ENCODE measurements at places on chromosomes 16 and 17.

- no peak for DNase-seq
Observed at GRCh38 chr17:74187761-74188160, 15.7 kb upstream of the RPL38 start.

GRCh38 chr17:35117984-35118383 is 1.7 kb downstream of the RAD51D start:
- DNase-seq: no peak

DNA sequence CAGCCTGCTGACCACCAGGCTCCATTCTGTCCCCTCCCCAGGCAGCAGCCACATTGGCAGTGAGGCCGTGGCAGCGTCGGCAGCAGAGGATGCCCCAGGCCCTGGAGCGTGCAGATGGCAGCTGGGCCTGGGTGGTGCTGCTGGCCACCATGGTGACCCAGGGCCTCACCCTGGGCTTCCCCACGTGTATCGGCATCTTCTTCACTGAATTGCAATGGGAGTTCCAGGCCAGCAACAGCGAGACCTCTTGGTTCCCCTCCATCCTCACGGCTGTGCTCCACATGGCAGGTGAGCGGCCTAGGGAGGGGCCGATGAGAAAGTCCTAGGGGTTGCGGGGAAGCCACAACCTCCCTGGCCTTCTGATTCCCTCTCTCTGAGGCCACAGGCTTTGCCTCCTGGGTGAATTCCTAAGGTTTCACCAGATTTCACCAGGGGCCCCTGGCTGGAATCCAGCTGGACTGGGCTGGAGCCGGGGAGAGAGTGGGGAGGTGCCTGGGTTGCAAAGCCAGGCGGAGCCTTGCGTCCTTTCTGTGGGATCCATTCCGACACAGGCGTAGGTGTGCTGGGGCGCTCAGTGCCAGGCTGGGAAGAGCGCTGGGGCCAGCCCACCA is 5.9 kb downstream of the SLC16A5 start:
- DNase-seq: peak; percentile 59

GRCh38 chr16:65545413-65545956 is 423.6 kb upstream of the CDH11 start:
- DNase-seq: no peak

- DNase-seq: peak; percentile 71
Observed at GRCh38 chr17:1720856-1721386, 3.6 kb upstream of the WDR81 start.

GRCh38 chr17:66165537-66166123 is 26.3 kb downstream of the CEP112 start:
- DNase-seq: no peak

GRCh38 chr16:4407543-4408322 is 8.7 kb downstream of the CORO7 start:
- no peak for DNase-seq

- no peak for DNase-seq
Observed at GRCh38 chr17:32356750-32357149, 6.8 kb downstream of the ZNF207 start.

- no peak for DNase-seq
Observed at GRCh38 chr16:1007284-1007850, 25.8 kb downstream of the SOX8 start.

DNA sequence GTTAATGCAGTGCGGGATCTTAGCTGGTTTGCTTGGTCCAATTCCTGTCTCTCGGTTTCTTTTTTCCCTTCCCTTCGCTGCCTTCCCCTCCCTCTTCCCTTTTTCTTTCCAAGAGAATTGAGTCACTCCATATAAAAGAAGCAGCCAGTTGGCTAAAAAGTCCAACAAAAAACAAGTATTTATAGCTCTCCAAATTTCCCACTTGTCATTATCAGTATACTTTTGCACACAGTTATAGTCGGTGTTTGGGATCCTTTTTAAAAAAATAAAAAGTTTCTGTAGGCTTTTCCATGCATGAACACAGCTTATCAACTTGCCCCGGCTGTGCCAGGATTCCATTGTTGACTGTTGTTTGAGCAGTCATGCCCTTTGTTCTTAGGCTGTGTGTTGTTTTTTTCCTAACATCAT is 24.9 kb downstream of the HMOX2 start:
- DNase-seq: no peak

DNA sequence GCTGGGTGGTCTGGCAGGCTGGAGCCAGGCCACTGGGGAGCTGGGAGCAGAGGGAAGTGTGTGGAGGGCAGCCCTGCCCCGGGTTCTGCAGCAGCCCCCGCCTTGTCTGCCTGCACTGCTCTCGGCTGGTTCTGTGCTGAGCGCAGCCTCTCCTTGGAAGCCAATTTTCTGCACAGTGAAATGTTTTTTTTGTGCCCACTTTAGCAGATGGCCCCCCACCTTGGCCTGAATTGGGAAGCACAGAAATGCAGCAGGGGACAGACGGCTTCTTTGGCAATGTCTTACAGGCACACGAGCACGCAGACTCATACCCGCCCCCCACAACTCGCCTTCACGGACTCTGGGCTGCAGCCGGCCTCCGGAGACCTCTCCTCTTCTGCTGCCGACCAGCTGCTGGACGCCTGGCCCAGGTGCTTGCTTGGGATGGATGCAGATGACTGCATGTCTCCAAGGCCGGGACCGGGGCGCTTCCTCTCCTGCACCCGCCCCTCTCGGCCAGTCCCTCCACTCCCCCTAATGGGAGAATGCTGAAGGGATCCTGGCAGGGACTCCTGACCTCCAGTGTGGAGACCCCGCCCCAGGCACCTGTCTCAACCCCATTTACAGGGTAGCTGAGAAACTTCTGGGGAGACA is 14.8 kb downstream of the NPTX1 start:
- no peak for DNase-seq

- DNase-seq: no peak
Observed at GRCh38 chr16:21628121-21628726, 24.2 kb downstream of the IGSF6 start.

GRCh38 chr16:86729686-86730085 is 151.3 kb downstream of the FOXL1 start:
- no peak for DNase-seq

GRCh38 chr17:40176754-40177110 is 538 bp upstream of the RAPGEFL1 start:
- peak; percentile 57 for DNase-seq

GRCh38 chr16:10987361-10988163 is 43.2 kb downstream of the CLEC16A start:
- no peak for DNase-seq

DNA sequence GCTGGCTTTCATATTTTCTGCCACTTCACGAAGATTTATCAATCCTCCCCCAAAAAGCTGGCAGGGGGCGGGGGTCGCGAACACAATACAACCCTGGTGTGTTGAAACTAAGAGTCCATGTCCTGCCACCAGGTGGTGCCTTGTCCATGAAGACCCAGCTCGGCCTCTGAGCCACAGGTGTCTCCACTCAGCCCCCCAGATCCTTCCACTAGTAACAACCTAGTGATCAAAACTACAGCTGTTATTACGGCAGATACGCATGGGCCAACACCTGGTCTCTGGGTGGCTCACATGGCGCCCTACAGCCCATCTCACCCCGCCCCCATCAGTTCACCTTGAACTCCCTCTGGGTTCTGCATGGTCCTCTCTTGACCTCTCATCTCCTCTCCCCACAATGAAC is 27.7 kb downstream of the USP7 start:
- DNase-seq: no peak

- no peak for DNase-seq
Observed at GRCh38 chr17:8391711-8392110, 5.9 kb downstream of the RNF222 start.

DNA sequence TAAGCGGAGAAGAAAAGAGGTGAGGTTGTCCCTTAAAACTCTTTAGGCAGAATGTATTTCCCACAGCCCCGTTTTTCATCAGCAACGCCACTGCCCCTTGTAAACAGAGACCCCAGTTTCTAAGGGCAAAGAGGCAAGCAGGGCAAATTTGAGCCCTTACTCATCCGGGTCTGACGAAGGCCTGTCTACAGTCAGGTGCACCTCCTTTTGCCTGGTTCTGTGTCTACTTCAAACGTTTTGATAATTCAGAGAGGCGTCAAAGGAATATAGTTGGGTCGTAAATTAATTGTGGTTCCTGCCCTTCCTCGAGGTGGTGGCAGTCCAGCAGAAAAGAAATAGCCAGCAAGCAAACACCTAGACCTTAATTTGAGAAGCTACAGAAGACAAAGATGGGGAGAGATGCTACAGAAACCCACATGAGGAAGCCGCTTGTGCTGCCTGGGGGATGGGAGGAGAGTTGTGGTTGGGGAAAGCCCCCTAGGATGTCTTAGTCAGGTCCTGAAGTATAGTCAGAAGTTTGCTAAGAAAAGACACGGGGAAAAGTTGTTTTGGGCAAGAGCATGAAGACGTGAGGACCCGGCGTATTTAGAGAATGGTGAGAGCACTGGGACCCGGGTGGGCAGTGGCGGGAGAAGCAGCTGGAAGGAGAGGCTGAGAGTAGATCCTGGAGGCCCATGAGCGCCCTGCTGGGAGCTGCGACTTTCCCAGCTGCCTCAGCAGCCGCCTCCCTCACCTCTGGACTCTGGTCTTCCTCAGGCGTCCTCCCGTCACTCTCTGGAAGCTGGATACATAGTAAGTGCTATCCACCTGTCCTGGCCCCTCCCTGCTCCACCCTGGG is 2.4 kb downstream of the FBRS start:
- DNase-seq: no peak

DNA sequence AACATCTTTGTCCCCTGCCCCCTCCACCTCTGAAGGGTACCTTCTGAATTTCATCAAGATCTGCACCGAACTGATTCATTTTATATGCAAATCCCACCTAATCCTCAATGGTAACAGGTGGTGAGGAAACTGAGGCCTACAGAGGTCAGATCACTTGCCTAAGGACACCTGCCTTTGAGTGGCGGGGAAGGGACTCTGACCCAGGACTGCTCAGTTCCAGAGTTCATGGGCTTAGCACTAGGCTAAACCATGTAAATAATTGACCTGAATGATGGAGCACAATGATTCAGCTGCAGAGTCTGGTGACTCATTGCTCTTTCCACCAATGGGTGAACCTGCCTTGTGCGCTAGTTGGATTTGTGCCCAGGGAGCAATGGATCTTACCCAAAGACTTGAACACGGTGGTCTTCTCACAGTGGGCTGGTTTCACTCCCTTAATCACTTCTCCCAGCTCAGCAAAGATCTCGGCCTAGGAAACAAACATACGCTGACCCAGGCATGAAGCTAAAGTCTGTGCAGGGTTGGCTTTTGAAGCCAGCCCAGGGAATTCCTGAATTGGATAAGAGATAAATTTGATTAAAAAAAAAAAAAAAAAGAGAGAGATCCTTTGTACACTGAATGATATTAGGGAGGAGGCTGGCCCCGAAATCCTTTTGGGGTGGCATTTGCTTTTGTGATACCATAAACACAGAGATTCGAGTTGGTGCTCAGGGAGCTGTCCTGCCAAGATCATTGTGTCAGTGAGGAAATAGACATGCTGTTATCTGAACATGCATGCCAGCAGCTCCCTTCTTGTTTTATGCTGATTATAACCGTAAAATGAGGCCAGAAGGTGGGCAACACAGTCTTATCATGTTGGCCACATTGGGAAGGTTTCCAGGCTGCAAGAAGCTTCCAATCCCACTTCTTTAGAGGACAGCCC is 17.0 kb downstream of the CRYM start:
- DNase-seq: no peak

- DNase-seq: no peak
Observed at GRCh38 chr17:2770129-2770528, 20.7 kb upstream of the CCDC92B start.

DNA sequence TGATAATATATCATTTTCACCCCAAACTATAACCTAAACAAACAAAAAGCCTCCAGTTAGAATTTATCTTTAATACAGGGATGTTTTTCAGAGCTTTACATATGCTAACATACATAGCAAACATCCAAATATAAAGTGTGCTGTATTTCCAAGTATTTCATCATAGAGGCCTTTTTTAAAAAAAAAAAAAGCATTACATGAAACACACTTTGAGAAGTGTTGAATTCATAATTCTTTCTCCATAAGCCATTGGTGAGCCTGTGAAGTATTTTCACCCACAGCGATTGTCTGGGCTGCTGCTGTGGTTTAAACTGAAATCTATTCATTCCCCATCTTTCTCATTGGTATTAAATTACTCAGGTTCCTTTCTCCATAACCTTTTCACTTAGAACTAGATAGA is 503.4 kb upstream of the CDH8 start:
- no peak for DNase-seq

DNA sequence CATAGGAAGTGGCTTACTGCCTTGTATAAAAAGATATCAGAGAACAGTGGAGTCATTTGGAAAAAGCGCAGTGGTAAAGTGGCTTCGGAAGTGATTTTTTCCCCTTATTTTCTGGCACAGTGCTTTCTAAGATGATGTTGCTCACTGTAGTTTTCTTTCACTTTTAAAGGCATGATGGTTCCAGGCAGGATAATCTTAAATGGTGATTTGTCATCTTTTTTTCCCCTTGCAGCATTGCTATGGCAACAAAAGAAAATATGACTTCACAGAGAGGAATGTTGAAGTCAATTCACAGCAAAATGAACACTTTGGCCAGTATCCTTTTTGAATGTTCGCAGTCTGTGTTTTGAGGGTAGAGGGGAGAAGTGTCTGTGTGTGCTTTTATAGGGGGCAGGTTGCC is 42.5 kb downstream of the GOSR1 start:
- DNase-seq: no peak

- peak; percentile 76 for DNase-seq
Observed at GRCh38 chr16:8581831-8582580, 8.3 kb downstream of the TMEM114 start.

DNA sequence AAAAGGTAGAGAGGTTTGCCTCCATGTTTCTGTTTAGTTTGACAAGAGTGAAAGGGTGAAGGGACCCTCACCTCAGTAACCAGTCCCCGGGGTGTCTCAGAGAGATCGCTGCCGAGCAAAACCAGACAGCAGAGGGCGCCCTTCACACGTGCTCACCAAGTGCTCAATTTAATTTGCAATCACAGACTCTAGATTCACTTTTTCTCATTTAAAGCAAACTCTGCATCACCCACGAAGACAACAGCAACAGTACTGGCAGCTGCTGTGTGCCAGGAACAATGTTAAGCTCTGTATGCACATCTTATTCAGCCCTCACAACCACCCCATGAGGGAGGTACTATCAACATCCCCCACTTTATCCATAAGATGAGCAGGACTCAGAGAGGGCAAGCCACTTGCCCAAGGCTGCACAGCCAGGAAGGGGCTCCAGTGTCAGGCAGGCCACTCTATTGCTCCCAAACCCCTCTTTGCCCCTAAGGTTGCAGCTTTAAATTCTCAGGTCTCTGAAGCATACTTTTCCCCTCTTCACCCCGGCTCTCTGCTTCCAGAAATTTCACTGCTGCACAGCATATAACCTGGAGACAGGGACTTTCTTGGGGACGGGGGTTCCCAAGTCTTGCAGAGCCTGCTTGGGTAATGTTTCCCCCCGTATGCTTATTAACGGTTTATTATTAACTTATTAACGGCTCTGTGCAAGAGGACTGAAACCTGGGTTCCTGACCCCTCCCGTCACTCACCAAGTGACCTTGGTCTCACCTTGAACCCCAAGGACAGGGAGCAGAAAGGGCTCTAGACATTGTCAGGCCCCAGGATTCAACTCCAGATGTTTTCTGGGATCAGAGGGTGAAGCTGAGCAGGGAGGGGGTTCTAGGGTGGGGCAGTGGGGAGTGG is 70.9 kb downstream of the CNGB1 start:
- DNase-seq: peak; percentile 81

- DNase-seq: no peak
Observed at GRCh38 chr16:4713663-4714501, 20.2 kb downstream of the ANKS3 start.
